Stomach (tissue), 19 donors: ENCODE measurements at places on chromosomes 4 and X. TPM values are rescaled to one million over a fixed set of nuclear protein-coding genes. Genes with fewer than 3 reads are reported as not detected.

The GAGE12H gene
- polyA plus RNA-seq: not detected

The PHKA2 gene
- 14.4 TPM for polyA plus RNA-seq

The GYPE gene
- 0.53 TPM for polyA plus RNA-seq

The XPNPEP2 gene
- polyA plus RNA-seq: 0.33 TPM

The RBMXL3 gene
- polyA plus RNA-seq: not detected

The MAGEA8 gene
- not detected for polyA plus RNA-seq

The SRPX gene
- polyA plus RNA-seq: 59.0 TPM

The FGF5 gene
- not detected for polyA plus RNA-seq

The FAT1 gene
- 8.2 TPM for polyA plus RNA-seq

The FHL1 gene
- 147 TPM for polyA plus RNA-seq

The SEPTIN11 gene
- 9.3 TPM for polyA plus RNA-seq
